ENCODE measurements at places on chromosomes 6 and 20.

GRCh38 chr6:68652117-68652536 is 17.0 kb downstream of the ADGRB3 start:
- no peak for DNase-seq

- no peak for DNase-seq
These were observed 63.4 kb downstream of the WDR27 start for GRCh38 chr6:169638388-169638787.

- DNase-seq, result no peak
These were observed 400.2 kb downstream of the QKI start for GRCh38 chr6:163814494-163815364.

DNA sequence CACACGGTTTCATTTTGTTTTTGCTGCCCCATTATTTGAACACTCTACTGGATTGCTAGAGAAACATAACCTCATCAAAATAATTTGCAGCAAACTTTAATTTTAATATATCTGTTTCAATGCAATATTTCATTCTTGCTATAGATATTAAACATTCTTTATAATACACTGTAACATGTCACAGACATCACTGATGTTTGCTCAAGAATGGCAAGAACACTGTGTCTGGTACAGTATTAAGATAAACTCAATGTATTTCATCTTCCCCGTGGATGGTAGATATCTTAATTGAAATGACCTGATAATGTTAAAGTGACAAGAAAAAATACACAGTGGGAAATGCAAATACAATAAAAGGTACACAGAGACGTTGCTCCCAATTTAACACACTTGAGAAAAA is 86.0 kb downstream of the PTCHD4 start:
- DNase-seq, result no peak

GRCh38 chr20:4808872-4809271 is 87.2 kb downstream of the PRND start:
- no peak for DNase-seq

DNA sequence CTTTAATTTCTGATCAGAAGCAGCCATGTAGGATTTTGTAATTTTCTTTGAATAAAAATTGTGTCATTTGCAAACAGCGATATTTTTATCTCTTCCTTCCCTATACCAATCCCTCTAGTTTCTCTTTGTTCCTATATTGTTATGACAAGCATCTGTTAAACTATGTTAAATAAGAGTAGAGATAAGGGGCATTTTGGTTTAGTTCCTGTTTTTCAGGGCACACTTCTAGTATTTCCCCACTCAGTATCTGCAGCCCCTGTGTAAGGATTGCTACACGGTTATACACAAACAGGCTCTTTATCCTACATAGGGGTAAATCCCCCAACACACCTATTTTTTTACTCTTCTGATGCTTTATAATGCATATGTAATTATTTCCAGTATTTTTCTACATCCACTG is 42.1 kb downstream of the TRERF1 start:
- no peak for DNase-seq

- no peak for DNase-seq
These were observed 238.2 kb upstream of the NOX3 start for GRCh38 chr6:155693573-155694418.

DNA sequence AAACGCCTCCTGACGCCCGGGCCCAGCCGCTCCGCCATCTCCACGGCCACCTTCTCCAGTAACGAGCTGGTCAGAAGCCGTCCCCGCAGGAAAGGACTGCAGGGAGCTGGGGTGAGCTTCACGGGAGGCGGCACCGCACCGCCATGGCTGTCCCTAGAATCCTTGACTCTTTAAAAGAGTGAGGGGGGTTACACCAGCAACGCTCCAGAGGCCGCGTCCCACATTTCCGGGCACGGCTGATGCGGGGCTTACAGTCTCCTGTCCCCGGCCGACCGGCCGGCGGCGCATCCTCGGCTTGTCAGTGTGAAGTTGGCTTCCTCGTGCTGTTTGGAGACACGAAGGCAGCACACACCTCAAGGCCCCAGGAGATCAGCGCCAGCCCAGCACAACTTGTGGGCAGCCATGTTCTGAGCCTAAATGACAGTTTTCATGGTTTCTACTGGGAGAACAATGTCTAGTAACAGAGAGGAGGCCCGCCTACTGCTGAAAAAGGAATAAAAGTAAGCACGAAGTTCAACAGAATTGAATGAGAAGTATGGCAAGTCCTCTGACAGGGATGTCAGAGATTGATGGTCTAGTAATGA is 30.4 kb downstream of the SLC2A4RG start:
- DNase-seq, result no peak

- DNase-seq, result no peak
These were observed 160.7 kb downstream of the FOXC1 start for GRCh38 chr6:1770435-1770843.

DNA sequence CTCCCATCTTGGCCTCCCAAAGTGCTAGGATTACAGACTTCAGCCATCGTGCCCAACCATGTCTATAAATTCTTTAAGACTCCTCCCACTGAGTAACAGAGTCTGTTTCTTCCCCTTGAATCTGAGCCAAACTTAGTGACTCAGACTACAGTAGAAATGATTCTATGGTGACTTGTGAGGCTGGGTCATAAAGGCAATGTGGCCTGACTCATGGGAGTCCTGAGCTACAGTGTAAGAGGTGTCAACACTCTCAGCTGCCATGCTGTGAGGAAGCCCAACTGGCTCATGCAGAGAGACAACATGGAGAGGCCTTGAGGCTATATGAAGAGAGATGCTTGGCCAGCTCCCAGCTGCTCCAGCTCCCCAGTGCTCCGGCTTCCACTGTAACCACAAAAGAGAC is 5.2 kb upstream of the NRSN2 start:
- no peak for DNase-seq

DNA sequence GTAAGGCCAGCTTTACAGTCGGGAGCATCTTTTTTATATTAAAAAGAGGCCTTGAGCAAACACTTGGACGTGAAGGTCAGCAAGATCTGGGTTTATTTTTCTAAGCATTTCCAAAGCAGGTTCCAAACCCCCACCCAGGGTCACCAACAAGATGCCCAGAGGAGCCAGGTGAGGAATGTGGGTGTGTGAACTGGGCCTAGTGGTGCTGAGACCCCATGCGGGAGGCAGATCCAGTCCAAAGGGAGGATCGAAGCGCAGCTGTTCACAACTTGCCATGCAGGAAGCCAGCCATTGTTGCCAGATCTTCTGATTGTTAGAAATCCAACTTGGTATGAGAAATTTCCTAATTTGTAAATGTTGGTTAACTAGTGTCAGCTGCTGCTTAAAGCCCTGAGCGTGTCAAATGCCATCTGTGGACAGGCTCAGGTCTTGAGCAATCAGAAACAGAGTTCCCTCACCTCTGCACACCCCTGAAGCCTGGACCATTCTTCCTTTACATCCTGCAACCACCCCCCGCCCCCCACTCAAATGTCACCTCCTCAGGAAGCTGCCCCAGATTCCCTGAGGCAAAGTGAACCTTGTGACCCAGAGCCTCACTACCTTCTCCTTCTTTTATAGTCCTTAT is 46.5 kb downstream of the NFATC2 start:
- no peak for DNase-seq

- no peak for DNase-seq
These were observed 23.3 kb downstream of the ATXN1 start for GRCh38 chr6:16737925-16738324.
